Left lobe of liver (tissue), 2 donors: ENCODE measurements at places on chromosomes 11 and 22. TPM values are rescaled to one million over a fixed set of nuclear protein-coding genes. Genes with fewer than 3 reads are reported as not detected.

Gene CBLIF
- total RNA-seq: not detected

Gene DSCAML1
- 1.4 TPM for total RNA-seq

Gene DEUP1
- not detected for total RNA-seq

Gene CABP7
- total RNA-seq: not detected

Gene OSM
- total RNA-seq: 0.10 TPM

Gene PAMR1
- 1.8 TPM for total RNA-seq

Gene C11orf42
- not detected for total RNA-seq
